ENCODE measurements at places on chromosomes 2 and 18.

DNA sequence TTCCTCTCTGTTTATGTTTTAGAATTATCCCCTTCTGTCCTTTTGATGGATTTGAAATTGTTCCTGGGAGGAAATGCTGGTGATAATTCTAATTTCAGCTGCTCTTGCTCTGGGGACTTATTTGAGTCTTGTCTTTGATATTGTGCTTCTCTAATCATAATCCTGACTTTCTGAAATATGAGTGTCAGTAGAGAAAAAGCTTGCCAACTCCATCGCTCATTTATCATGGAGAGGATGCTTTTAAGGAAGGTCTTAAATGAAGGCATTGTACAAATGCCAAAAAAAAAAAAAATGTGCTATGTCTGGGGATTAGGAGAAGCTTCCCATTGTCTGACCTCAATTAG is 159.5 kb downstream of the NYAP2 start:
- no peak for DNase-seq

DNA sequence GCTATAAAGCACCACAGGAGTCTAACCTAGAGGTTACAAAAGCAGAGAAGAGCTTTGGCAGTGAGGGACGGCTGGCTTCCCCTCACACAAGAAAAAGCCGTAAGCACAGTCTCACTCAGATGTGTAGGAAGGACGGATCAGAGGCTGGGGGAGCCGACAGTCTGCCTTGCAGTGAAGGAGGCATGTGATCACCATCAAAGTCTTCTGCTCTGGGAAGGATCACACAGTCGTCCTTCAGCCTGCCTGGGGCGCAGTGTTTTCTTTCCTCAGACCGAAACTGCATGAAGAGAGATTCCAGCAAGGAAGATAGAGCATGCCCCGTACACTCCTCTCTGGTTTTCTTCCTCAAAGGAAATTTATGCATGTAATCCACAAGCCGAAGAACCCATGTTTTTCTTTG is 24.1 kb downstream of the GATA6 start:
- DNase-seq: no peak

GRCh38 chr2:117058366-117058765 is 756.1 kb upstream of the DDX18 start:
- DNase-seq: no peak

DNA sequence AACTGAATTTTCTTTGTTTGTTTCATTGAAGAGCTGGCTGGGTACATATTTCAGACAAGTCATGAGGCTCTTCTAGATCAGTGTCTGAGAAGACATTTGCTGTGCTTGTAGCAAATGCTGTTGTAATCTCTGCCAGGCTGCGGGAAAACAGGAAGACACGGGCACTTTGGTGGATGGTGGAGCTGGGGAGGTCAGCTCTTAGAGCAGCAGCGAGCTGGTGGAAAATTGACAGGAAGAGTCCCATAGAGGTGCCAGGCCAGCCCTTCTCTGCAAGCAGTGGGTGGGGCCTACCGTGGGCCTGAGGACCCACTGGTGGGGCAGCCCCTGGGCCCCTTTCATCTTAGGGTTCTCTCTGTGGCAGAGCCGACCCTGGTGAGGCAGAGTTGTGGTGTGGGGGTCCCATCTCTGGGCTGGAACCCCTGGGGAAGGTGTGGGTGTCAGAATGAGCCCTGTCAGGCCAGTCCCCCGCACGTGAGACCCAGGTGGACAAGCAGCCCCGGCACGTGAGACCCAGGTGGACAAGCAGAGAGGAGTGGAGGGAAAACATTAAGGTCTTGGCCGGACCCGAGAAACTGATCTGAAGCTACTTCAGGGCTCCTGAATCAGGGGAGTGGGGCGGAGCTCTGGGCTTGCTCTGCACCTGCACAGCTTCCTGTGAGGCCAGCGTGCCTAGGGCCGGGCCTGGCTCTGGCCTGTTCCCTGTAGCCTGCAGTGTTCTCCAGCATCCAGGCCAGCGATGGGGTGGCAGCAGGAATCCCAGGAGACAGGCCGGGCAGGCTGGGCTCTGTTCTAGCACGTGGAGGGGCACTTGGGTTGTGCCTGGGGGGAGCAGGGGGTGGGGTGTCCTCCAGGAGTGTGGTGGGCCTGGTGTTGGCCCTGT is 273.5 kb upstream of the HDAC4 start:
- DNase-seq: no peak

DNA sequence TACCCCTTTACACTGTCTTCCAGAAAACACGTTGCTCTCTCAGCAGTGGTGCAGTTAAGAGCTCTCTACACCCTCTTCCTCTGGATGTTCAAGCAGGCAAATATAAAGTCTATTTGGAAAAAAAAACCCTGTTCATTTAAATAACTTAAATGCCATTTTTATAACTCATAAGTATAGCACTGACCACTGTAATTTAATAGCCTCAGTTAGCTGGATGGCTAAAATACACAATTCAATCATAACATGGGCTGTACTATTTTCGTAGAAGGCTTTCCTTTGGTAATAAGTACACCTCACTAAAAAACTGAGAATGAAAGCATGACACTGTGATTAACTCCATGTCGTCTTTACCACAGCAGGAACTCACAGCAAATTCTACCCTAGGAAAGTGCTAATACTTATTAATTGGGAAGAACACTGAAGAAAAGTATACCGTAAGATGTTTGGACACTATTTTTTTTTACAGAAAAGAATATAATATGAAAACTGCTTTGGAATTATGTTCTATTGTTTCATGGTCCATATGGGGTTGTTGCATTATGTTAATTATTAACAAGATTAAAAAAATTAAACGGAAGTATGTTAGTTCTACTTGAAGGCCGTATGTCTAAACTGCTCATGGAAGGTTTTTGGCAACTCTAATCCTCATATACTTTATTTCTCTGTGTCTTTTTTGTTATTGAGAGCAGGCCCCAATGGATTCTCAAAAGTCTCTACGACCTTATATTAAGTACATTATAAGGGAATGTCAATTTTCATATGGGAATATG is 269.1 kb downstream of the ZNF385B start:
- no peak for DNase-seq

DNA sequence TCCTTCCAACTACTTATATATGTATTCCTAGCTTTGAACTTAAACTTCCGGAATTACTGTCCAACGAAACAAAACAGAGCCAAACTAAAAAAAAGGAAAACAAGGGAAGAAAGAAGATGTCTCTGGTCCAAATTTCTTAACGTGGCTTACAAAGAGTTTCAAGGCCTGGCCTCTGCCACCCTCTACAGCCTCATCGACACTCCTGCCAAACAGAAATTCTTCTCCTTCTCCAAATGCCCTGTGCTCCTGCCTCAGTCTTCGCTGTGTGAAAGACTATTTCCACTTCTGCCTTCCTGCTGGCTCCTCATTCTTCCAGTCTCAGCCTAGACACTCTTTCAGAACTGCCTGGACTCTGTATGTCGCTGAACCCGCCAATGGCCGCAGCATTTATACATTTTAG is 249.2 kb downstream of the TXNL1 start:
- DNase-seq: no peak

DNA sequence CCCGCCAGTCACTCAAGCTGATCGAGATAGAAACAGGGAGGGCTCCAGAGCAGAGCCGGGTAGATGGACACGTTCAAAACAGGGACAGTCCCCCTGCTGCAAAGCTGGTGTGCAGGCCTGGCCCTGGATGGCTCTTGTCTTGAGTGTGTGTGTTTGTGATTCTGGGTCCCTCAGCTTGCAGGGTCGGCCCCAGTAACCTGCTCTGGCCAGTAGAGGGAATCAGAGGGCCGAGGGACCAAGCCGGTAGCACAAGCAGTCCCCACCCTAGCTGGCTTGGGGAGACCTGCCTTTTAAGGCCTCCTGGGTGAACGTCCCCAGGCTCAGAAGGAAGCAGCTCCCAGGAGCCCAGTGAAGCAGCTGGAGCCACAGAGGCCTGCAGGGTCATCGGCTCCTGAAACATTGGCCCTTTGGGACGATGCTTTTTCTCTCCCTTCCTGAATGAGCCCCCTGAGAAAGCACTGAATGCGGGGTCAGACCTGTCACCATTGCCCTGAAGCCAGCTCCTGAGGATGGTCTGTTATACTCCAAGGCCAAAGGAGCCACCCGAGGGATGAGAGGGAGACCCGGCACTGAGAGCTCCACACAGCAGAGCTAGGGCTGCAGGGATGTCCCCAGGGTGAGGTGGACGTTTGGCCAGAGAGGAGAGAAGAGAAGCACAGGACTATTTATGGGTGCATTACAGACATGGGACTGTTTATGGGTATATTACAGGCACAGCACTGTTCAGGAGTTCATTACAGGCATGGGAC is 15.4 kb upstream of the MLPH start:
- no peak for DNase-seq

GRCh38 chr2:45259138-45259537 is 249.9 kb upstream of the SIX2 start:
- no peak for DNase-seq

- DNase-seq: peak; percentile 3
Observed at GRCh38 chr2:198351647-198352046, 547.3 kb downstream of the PLCL1 start.

GRCh38 chr2:50866626-50867025 is 165.3 kb downstream of the NRXN1 start:
- no peak for DNase-seq

DNA sequence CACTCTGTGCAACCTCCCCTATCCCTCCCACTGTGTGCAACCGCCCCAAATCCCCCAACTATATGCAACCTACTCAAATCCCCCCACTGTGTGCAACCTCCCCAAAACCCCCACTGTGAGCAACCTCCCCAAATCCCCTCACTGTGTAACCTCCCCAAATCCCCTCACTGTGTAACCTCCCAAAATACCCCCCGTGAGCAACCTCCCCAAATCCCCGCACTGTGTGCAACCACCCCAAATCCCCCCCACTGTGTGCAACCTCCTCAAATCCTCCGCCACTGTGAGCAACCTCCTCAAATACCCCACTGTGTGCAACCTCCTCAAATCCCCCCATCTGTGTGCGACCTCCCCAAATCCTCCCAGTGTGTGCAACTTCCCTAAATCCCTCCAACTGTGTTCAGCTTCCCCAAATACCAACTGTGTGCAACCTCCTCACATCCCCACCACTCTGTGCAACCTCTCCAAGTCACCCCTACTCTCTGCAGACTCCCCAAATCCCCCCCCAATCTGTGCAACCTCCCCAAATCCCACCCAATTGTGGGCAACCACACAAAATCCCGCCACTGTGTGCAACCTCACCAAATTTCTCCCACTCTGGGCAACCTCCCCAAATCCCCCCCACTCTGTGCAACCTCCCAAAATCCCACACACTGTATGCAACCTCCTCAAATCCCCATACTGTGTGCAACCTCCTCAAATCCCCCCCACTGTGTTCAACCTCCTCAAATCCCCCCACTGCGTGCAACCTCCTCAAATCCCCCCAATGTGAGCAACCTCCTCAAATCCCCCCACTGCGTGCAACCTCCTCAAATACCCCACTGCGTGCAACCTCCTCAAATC is 114.1 kb downstream of the TPO start:
- DNase-seq: no peak

GRCh38 chr2:68889500-68889899 is 18.3 kb upstream of the BMP10 start:
- DNase-seq: no peak

- DNase-seq: no peak
Observed at GRCh38 chr2:207897541-207898353, 127.6 kb downstream of the PLEKHM3 start.

Data from nucleus accumbens (tissue), 56 donors.